HuH-7 (cell line): ENCODE measurements at places on chromosomes 2 and 18.

- no peak for DNase-seq
Observed at GRCh38 chr2:55860832-55861231, 62.8 kb downstream of the EFEMP1 start.

- DNase-seq, result no peak
Observed at GRCh38 chr2:105517814-105518705, 119.2 kb upstream of the FHL2 start.

DNA sequence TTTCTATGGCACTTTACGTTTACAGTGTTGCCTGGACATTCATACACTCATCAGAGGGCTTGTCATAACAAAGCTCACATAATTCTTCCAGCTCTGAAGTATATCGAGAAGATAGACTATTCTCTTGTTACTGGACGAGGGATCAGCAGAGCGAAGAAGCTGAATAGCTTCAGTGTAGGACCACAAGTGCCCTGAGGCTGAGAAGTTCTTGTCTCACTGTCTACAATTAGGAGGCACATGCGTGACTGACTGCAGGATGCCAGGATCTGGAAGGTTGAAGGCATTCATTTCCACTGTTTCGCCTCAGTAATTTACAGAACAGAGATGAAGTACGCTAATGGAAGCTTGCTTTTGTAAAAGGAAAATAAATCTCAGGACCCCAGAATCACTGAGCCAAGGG is 9.6 kb downstream of the SH3YL1 start:
- DNase-seq, result no peak

- no peak for DNase-seq
Observed at GRCh38 chr2:84194949-84195644, 264.0 kb downstream of the SUCLG1 start.

DNA sequence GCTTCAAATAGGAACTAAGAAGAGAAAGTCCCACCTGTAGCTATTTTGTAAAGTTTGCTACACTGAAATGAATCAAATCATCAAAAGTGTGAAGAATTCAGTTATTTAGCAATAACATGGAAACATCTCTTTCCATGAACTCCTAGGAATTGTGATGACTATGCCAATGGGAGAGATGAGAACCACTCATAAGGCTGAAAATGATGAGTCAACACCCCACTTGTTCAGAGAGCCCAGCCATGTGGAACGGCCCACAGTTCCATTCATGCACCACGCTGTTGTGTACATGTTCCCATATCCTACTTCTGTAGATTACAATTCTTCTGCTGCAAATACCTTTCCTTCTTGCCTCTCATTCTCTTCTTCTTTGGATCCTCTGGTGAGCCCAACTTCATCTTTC is 645.5 kb upstream of the ID2 start:
- no peak for DNase-seq

- DNase-seq, result no peak
Observed at GRCh38 chr2:21451403-21451802, 327.6 kb downstream of the TDRD15 start.

- no peak for DNase-seq
Observed at GRCh38 chr2:235300368-235301201, 193.3 kb upstream of the AGAP1 start.

DNA sequence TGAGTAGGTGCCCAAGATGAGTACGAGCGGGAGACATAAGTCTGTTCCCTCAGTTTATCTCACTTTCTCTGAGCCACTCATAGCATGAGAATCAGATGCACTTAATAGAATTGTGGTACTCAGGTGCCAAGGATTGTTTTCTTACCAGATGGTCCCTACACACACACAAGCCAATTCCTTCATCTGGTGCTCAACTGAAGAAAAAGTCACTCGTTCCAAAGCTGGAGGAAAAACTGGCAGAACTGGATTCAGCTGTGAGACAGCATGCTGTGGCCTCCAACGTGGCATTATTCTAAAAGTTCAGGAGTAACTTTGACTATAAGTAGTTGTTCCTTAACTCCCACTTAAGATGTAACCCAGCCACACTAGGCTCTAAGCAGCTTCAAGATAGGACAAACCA is 33.4 kb upstream of the ABCA12 start:
- DNase-seq, result no peak

GRCh38 chr18:805008-805754 is 6.9 kb downstream of the YES1 start:
- no peak for DNase-seq

DNA sequence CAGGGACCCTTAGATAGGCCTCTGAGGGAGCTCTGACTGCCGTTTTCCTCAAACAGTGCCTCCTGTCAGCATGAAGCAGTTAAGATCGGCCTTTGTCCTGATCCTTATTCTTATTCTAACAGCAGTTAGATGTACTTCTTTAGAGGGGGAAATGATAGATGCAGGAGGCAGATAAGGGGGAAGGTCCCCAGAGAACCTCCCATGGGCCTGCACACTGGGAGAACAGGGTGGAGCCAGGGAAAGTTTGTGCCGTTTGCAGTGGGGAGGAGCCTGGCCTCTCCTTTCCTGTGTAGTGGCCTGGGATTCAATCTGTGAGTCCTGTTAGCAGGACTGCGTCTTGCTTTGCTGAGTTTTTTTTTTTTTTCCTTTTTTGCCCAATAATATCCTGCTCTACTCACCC is 7.9 kb upstream of the INPP4A start:
- no peak for DNase-seq

GRCh38 chr2:47568164-47568850 is 165.4 kb downstream of the MSH2 start:
- no peak for DNase-seq

DNA sequence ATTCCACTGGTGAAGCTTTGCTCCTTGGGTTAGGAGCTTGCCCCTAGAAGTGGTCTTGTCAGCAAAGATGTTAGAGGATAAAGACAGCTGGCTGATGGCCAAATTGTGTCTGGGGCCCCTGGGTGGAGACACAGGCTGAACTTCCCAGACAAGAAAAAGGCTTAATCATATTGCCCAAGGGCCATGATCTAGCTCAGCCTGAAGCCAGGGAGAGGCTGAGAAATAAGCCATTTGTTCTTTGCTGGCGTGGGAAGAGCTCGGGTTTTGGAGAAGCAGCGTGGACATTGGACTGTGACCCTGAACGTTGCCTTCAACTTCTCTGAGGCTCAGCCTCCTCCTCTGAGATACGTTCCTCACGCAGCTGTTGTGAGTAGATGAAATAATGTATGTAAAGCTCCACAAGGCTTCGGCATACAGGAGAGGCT is 153.0 kb downstream of the ZFP36L2 start:
- no peak for DNase-seq

- peak; percentile 6 for DNase-seq
Observed at GRCh38 chr18:59631583-59632181, 65.5 kb downstream of the CCBE1 start.

DNA sequence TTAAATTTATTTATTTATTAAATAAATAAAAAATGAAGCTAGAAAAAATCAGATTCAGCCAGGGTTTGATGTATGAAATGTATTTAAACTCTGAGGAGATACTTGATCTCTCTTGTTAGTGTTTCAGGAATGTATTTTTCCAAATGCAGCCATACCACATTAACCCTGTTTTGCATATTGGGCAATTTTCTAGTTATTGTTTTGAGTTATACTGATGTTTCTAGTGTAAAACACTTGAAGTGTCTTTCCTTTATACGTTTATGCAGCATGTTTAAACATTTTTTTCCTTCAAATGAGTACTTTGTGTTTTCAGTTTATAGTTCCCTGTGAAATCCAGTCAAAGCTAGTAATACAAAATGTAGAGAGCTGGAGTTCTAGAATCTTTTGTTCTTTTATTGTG is 69.9 kb downstream of the WDR7 start:
- no peak for DNase-seq

GRCh38 chr2:241859436-241860183 is 916 bp upstream of the PDCD1 start:
- DNase-seq, result no peak

DNA sequence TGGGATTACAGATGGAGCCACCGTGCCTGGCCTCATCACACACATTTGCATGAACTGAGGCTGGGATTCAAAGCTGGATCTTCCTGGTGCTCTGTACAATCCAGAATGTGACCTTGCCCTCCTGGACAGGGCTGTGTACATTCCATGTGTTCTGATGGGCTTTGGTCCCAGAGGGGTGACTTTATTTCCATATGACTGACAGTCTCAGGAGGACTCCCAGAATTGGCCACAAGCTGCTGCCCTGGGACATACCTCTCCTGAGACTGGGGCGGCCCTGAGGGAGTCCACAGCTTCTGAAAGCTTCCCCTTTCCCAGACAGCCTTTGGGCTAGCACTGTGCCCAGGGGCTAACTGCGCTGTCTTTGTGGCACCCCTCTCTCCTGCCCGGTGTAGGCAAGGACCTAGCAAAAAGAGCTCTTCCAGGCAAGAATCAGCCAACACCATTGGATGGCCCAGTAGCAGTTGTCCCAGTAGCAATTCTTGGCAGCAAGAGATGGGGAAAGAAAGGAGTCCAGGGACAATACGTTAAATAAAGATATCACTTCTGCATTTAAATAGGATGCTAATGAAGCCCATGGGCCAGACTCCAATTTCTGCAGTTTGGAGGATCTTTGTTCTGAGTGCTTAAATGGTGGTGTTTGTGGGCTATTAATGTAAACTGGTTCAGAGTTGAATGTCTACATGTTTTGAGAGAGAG is 26.4 kb upstream of the ZNF532 start:
- DNase-seq, result no peak

DNA sequence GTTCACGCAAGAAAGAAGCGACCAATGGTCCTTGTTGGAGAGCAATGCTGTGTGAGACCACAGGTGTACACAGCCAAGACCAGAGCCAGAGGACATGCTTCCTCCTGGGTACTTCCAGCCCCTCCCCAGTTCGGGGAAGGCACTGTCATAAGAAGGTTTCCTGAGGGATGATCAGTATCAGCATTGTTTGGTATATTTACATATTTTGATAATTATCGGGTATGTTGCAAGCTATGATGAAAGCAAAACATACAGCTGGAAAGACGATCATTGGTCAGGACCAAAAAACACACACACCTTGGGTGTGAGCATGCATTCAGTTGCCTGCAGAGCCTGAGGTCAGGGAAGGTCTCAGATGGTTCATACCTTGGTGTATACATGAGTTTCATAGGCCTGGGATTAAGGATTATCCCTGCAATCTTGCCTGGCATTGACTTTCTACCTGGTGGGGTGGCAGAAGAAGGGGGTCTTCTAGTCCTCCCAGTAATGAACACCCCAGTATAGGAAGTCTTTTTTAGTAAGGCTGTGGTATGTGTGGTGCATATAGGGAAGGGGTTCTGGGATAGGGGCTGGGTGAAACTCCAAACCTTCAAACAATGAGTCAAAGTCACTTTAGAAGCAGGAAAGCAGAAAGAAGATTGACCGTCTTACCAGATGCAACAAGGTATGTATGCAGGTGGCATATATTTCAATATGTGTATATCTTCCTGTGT is 2.9 kb downstream of the SERPINB2 start:
- no peak for DNase-seq

GRCh38 chr2:235770909-235771820 is 277.3 kb downstream of the AGAP1 start:
- DNase-seq, result no peak

- no peak for DNase-seq
Observed at GRCh38 chr18:28178720-28179119, 1.8 kb upstream of the CDH2 start.

GRCh38 chr2:205680067-205680466 is 2.2 kb upstream of the NRP2 start:
- peak; percentile 77 for DNase-seq

DNA sequence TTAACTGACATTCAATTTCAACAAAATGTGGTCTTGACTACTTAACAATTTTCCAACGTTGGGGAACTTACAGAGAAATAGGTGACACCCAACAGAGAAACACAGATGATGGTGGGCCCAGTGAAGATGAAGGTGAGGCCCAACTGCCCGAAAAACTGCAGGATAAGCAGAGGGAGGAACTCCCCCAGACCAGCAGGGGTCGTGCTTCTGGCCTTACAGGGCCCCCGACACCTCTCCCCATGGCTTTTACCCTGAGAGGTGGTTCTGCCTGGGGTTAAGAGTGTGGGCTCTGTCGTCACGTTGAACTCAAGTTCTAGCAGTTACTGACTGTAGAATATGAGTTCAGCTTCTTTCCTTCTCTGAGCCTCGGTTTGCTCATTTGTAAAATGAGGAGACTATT is 119.5 kb upstream of the SMIM21 start:
- no peak for DNase-seq

DNA sequence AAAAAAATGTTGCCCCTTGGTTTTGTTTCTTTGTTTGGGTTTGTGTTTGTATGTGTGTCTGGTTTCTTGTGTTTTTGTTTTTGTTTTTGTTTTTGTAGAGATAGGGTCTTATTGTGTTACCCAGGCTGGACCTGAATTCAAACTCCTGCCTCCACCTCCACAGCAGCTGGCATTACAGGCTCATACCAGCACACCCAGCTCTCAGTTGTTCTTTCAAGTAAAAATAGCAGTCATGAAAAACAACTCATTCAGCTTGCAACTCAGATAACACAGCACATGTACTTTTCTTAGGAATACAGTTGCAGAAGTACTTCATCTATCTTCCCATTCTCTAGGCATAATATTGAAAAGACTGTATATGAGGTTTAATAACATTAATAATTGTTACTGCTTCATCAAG is 37.0 kb downstream of the ZC3H8 start:
- no peak for DNase-seq

- no peak for DNase-seq
Observed at GRCh38 chr2:188523919-188524318, 232.2 kb downstream of the GULP1 start.

DNA sequence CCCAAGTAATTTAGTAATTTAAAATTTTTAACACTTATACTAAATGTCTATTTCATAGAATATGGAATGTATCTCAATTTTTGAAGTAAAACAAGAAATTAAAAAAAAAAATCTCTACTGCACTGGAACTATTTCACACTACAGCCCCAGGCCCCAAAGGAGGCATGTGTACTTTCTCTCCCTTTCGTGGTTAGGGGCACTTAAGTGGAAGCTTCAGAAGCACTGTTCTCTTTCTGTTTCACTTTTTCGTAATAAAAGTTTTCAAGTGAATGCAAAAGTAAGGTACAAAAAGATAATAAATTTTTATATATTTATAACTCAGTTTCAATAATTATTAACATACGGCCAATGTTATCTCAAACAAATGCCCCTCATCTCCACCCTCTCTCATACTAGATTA is 123.8 kb upstream of the STON1 start:
- DNase-seq, result no peak

DNA sequence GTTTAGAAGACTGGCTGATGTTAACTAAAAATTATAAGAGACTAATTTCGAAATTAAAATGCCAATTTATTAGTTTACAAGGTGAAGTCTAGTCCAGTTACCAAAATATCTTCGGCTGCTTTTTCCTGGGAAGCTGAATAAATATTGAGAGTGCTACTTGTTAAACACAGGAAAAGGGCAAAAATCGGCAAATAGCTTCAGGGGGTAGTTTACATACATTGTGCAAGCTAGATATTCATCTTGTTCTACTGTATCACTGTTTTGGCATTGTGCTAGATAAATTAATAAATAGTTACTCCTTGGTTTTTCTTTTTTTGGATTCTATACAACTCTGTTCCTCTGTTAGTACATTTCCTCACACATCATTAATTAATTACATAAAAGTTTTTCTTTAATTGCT is 29.3 kb downstream of the NHEJ1 start:
- no peak for DNase-seq
